ENCODE measurements at places on chromosomes 5 and 9.
A peak's percentile ranks its signal among the peaks of the same experiment; 100 is the strongest.

- DNase-seq: no peak
- no peaks in the 10 kb centered on the region for H3K27me3 ChIP-seq
- H3K4me1 ChIP-seq: no peaks in the 10 kb centered on the region
- H3K27ac ChIP-seq: no peak overlapping the region
These were observed 38.5 kb downstream of the CYSTM1 start for GRCh38 chr5:140213370-140213983.

DNA sequence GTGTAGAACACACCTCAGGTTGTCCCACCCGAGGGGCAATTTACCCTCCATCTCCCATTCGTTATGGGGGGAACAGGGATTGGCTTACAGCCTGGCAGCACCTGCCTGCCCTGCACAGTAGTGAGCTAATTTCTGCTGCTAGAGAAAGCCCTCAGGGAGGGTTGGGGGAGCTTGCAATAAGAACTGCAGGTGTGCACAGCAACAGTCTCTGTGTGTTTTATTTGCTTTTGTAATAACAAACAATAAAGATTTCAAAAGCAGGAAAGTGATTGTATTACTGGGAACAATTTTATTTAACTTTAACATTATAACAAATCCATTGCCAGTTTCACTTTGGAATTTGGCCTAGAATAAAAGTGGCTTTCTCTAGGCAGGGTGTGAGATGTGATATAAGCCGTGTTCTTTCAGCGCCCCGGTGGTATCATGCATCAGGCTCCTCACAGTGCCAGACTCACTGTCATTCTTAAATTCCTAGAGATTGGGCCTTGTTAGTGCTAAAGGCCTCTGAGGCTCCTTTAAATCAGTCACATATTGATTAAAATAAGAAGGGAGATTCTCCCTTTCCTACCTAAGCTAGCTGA, 81.1 kb downstream of the RMI1 start:
- H3K27me3 ChIP-seq: no peaks in the 10 kb centered on the region
- no peak for DNase-seq
- H3K27ac ChIP-seq: no peak overlapping the region
- H3K36me3 ChIP-seq: no peaks in the 10 kb centered on the region

DNA sequence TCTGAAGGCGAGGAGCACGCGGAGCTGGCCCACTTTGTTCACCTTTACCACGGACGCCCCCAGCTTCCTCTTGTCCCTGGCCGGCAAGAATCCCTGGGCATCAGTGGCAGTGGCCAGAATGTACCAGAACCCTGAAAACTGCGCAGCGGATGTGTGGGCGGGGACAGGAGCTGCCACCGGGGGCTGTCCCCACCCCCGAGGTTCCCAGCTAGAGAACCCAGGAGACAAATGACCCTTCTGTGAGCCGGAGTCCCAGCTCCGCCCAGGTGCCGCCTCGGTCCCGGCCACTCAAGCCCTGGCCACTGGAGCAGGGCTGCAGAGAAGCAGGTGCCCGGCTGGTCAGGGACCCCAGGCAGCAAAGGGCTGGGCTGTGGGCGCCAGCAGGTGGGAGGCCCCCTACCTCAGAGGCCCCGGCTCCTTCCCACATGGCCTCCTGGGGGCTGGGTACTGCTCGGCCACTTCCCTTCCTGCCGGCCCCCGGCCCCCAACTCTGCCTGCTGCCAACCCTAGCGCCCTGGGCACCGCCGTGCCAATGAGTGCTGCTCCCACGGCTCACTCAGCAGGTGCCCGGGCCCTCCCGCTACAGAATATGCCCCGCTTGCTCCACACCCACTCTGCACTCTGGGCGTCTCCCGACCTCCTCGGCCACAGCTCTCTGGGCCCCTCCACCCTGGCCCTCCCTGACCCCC, 713 bp downstream of the LCN10 start:
- peaks cover 6% of the 10 kb centered on the region for H3K27me3 ChIP-seq
- H3K36me3 ChIP-seq: no peaks in the 10 kb centered on the region

DNA sequence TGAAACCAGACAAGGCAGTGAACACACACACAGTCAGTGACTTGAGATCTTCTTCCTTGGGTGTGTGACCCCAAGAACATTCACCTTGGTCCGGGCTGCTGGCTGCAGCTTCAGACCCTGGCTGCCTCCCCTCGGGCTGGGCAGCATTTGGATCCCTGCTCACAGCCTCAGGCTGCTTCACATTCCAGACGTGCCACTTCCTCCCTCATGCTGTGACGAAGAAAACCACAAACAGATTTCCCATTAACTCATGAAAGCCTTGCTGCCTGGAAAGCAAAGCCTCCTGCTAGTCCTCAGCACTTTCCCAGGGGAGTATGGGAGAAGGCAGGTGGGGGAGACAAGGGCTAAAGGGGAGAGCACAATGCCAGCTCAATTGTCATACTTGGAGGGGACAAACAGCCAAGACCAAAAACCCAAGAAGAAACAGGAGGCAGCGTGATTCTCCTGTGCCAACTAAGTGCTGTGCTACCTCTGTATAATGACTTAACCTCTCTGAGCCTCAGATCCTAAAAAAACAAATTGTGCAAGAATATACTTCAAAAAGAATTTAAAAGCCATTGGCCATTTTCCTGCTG, 594.6 kb upstream of the BRINP1 start:
- peak; percentile 93 for DNase-seq
- no peak overlapping the region for H3K4me3 ChIP-seq
- no peaks in the 10 kb centered on the region for H3K27me3 ChIP-seq
- H3K27ac ChIP-seq: peak overlapping the region; percentile 85
- H3K36me3 ChIP-seq: no peaks in the 10 kb centered on the region
- H3K4me1 ChIP-seq: peaks cover 12% of the 10 kb centered on the region

GRCh38 chr5:18736051-18736398, 1101.8 kb downstream of the TAF11L14 start:
- no peak for DNase-seq
- H3K4me3 ChIP-seq: no peak overlapping the region
- peaks cover 7% of the 10 kb centered on the region for H3K4me1 ChIP-seq
- H3K27me3 ChIP-seq: no peaks in the 10 kb centered on the region
- no peak overlapping the region for H3K27ac ChIP-seq

- no peaks in the 10 kb centered on the region for H3K36me3 ChIP-seq
- peak overlapping the region; percentile 99 for H3K27ac ChIP-seq
- H3K27me3 ChIP-seq: no peaks in the 10 kb centered on the region
These were observed 249.0 kb upstream of the ZNF608 start for GRCh38 chr5:124995421-124995820.

GRCh38 chr5:157217289-157218024, 36.8 kb downstream of the ITK start:
- H3K27ac ChIP-seq: no peak overlapping the region
- DNase-seq: no peak
- H3K27me3 ChIP-seq: no peaks in the 10 kb centered on the region
- no peaks in the 10 kb centered on the region for H3K36me3 ChIP-seq
- no peaks in the 10 kb centered on the region for H3K4me1 ChIP-seq

GRCh38 chr5:115124741-115125140, 45.0 kb downstream of the TRIM36 start:
- H3K4me1 ChIP-seq: no peaks in the 10 kb centered on the region
- H3K27me3 ChIP-seq: no peaks in the 10 kb centered on the region
- H3K27ac ChIP-seq: no peak overlapping the region
- no peaks in the 10 kb centered on the region for H3K36me3 ChIP-seq
- no peak overlapping the region for H3K4me3 ChIP-seq

DNA sequence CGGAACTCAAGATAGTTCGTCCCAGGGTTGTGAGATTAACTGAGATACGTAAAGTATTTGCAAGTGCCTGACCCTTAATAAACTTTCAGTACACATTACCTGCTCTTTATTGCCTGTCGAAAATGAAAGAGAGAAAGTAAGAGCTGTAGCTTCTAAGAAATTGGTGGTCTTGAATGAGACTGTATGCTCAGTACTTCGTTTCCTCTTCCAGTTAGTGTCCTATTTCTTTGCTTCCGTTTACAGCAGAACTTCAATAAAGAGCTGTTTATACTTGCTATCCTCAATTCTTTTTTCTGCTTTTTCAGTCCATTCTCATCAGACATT, 534 bp downstream of the SRFBP1 start:
- peaks cover 9% of the 10 kb centered on the region for H3K4me1 ChIP-seq
- H3K4me3 ChIP-seq: peak overlapping the region; percentile 81
- DNase-seq: no peak
- H3K36me3 ChIP-seq: no peaks in the 10 kb centered on the region
- H3K27me3 ChIP-seq: no peaks in the 10 kb centered on the region

Data from neural progenitor cell (in vitro differentiated cells).